Thymus (tissue), 14 donors: ENCODE measurements at places on chromosomes 1 and 21.

- H3K27ac ChIP-seq, result no peak overlapping the region
- H3K4me1 ChIP-seq, result peaks cover 23% of the 10 kb centered on the region
- no peaks in the 10 kb centered on the region for H3K36me3 ChIP-seq
- no peak for DNase-seq
- no peaks in the 10 kb centered on the region for H3K27me3 ChIP-seq
These were observed 154.0 kb downstream of the PSMG1 start for GRCh38 chr21:39029086-39029755.

DNA sequence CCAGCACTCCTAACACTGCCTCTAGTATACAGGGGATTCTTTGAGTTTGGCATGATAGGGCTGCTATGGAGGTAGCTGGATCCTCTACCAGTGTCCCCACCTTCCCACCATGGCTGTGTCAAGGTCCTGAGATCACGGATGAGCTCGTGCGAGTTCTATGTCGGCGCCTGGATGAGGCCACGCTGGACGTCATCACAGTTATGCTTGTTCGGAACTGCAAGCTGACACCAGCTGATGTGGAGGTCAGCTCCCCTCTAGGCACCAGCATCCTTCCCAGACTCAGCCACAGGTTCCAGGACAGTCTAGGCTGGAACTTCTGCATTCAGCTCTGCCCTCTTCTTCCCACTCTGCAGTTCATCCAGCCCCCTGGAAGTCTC lies 15.2 kb downstream of the HYI start:
- H3K27me3 ChIP-seq, result no peaks in the 10 kb centered on the region
- H3K36me3 ChIP-seq, result peaks cover 88% of the 10 kb centered on the region
- no peak overlapping the region for H3K4me3 ChIP-seq
- H3K27ac ChIP-seq, result no peak overlapping the region
- DNase-seq, result no peak

DNA sequence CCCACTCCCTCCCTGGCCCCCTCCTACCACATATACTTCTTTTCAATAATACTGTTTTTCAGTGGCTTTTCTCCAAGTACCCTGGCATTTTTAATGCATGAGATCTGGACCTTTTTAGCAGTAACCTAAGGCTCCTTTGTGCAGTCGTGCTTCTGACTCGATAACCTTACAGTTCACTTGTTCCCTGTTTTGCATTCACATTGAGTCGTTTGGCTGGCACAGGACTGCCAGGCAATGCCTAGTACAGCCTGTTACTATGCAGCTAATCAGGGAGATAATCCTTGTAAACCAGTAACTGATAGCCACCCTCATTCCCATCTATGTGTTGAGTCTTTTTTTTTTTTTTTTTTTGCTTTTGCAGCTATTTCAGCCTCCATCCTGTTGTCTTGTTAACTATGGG lies 3.7 kb downstream of the ATP1B1 start:
- no peak overlapping the region for H3K4me3 ChIP-seq
- peaks cover 9% of the 10 kb centered on the region for H3K4me1 ChIP-seq
- peak overlapping the region; percentile 18 for H3K27ac ChIP-seq
- peaks cover 5% of the 10 kb centered on the region for H3K36me3 ChIP-seq

DNA sequence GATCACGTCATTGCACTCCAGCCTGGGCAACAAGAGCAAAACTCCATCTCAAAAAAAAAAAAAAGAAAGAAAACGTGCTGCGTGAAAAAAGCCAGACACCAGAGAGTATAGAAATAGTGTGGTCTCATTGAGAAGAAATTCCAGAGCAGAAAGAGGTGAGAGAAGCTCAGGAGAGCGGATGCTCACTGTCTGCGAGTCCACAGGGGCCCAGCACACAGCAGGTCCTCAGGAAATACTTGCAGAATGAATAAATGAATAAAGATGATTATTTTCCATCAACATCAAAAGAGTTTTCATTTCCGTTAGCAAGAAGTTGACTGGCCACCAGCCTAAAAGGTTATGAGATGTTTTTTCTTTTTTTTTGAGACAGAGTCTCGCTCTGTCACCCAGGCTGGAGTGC lies 14.4 kb downstream of the CASP9 start:
- H3K36me3 ChIP-seq, result peaks cover 2% of the 10 kb centered on the region
- no peak for DNase-seq
- H3K27ac ChIP-seq, result no peak overlapping the region

DNA sequence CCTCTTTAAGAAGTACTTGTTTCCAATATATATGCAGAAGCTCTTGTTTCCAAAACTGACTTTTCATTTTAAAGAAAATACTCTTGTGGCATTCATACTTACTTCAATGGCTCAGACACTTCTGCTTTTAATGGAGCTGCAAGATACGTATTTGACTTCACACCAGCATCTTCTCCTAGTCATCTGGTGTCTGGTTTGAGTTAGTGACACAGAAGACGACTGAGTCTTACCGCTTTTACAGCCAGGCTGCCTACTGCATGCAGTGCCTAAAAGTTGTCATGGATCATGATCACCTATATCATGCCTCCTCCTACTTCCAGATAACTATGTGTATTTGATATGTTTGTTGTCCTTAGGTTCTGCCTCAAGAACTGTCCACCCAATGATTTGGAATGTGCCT lies 185.9 kb downstream of the TPR start:
- no peaks in the 10 kb centered on the region for H3K27me3 ChIP-seq
- H3K4me3 ChIP-seq, result no peak overlapping the region
- no peak overlapping the region for H3K27ac ChIP-seq
- H3K36me3 ChIP-seq, result no peaks in the 10 kb centered on the region

GRCh38 chr21:36207577-36208320 lies 51.1 kb downstream of the DOP1B start:
- H3K4me1 ChIP-seq, result no peaks in the 10 kb centered on the region
- no peak overlapping the region for H3K4me3 ChIP-seq
- DNase-seq, result no peak
- H3K27me3 ChIP-seq, result no peaks in the 10 kb centered on the region
- no peak overlapping the region for H3K27ac ChIP-seq

DNA sequence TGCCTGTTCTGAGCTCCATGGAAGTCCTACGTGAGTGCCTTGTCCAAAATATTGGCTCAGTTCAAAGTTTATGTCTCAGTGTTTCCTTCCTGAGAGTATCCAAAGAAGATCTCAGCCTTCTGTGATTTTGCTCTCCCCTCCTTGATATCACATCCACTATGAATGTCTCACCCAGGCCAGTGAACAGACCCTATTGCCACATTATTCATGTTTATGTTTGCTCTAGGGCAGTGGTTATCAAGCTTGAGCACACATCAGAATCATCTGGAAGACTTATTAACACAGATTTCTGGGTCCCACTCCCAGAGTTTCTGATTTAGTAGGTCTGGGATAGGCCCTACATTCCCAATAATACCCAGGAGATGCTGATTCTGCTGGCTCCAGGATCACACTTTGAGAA lies 145.0 kb upstream of the FGGY start:
- DNase-seq, result no peak
- peaks cover 5% of the 10 kb centered on the region for H3K27me3 ChIP-seq

GRCh38 chr1:209051570-209051969 lies 531.9 kb upstream of the CAMK1G start:
- no peak overlapping the region for H3K27ac ChIP-seq
- H3K4me1 ChIP-seq, result no peaks in the 10 kb centered on the region
- H3K27me3 ChIP-seq, result no peaks in the 10 kb centered on the region
- no peaks in the 10 kb centered on the region for H3K36me3 ChIP-seq
- no peak for DNase-seq
- H3K4me3 ChIP-seq, result no peak overlapping the region

DNA sequence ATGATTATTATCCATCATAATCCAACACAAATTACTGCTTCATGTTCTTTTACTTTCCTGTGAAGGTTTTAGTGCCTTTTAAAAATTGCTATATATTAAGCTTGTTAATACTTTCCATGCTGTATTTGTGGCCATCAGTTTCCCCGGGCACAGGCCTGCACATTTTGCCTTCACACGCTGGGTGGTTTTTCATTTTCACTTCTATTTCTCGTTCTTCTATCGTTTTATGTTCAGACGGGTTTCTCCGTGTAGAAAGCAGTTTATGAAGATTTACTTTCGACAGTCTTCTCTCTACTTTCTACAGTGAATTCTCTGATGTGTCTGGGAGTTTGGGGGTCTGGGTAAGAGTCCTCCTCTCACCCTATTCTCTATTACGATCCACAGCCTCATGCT lies 9.5 kb downstream of the RUNX3 start:
- H3K27ac ChIP-seq, result no peak overlapping the region
- H3K27me3 ChIP-seq, result peaks cover under 1% of the 10 kb centered on the region

- no peaks in the 10 kb centered on the region for H3K36me3 ChIP-seq
- peak; percentile 8 for DNase-seq
- H3K4me3 ChIP-seq, result no peak overlapping the region
- no peaks in the 10 kb centered on the region for H3K4me1 ChIP-seq
- H3K27ac ChIP-seq, result no peak overlapping the region
These were observed 64.2 kb downstream of the GPR137B start for GRCh38 chr1:236206548-236206947.

GRCh38 chr1:183675381-183675780 lies 22.3 kb upstream of the APOBEC4 start:
- H3K4me3 ChIP-seq, result no peak overlapping the region
- no peaks in the 10 kb centered on the region for H3K36me3 ChIP-seq
- no peaks in the 10 kb centered on the region for H3K27me3 ChIP-seq
- DNase-seq, result no peak

- H3K36me3 ChIP-seq, result no peaks in the 10 kb centered on the region
- no peak for DNase-seq
- no peak overlapping the region for H3K4me3 ChIP-seq
These were observed 8.1 kb downstream of the RGS8 start for GRCh38 chr1:182676274-182676673.

DNA sequence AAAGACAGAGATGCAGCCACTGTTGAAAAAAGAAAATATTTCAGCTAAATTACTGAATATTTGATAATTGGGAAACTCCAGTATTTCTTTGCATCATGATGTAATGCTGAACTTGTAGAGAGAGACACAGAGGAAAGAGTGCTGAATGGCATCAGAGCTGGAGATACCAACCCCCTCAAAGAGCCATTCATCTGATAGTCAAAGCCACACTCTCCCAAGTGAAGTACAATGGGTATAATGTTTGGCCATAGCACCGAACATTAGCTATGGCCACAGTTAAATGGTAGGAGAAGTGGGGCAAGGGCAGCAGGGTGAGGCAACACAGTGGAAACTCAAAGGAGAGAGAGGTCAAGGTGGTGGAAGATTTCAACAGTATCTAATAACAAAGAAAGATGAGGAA lies 107.5 kb upstream of the TNFSF4 start:
- H3K36me3 ChIP-seq, result no peaks in the 10 kb centered on the region
- no peaks in the 10 kb centered on the region for H3K4me1 ChIP-seq

- H3K36me3 ChIP-seq, result no peaks in the 10 kb centered on the region
- H3K4me3 ChIP-seq, result no peak overlapping the region
- DNase-seq, result no peak
- no peak overlapping the region for H3K27ac ChIP-seq
- no peaks in the 10 kb centered on the region for H3K27me3 ChIP-seq
- no peaks in the 10 kb centered on the region for H3K4me1 ChIP-seq
These were observed 12.5 kb downstream of the MAST2 start for GRCh38 chr1:45815667-45816458.

GRCh38 chr1:47399138-47399845 lies 16.8 kb upstream of the FOXE3 start:
- no peak overlapping the region for H3K27ac ChIP-seq
- no peaks in the 10 kb centered on the region for H3K36me3 ChIP-seq

- no peaks in the 10 kb centered on the region for H3K4me1 ChIP-seq
- DNase-seq, result no peak
- H3K27ac ChIP-seq, result no peak overlapping the region
- no peaks in the 10 kb centered on the region for H3K27me3 ChIP-seq
- no peak overlapping the region for H3K4me3 ChIP-seq
These were observed 5.1 kb upstream of the CAPN8 start for GRCh38 chr1:223670458-223671159.

- no peak overlapping the region for H3K27ac ChIP-seq
- DNase-seq, result no peak
- no peaks in the 10 kb centered on the region for H3K4me1 ChIP-seq
- H3K27me3 ChIP-seq, result no peaks in the 10 kb centered on the region
These were observed 54.5 kb downstream of the HMGB4 start for GRCh38 chr1:33918368-33918767.

DNA sequence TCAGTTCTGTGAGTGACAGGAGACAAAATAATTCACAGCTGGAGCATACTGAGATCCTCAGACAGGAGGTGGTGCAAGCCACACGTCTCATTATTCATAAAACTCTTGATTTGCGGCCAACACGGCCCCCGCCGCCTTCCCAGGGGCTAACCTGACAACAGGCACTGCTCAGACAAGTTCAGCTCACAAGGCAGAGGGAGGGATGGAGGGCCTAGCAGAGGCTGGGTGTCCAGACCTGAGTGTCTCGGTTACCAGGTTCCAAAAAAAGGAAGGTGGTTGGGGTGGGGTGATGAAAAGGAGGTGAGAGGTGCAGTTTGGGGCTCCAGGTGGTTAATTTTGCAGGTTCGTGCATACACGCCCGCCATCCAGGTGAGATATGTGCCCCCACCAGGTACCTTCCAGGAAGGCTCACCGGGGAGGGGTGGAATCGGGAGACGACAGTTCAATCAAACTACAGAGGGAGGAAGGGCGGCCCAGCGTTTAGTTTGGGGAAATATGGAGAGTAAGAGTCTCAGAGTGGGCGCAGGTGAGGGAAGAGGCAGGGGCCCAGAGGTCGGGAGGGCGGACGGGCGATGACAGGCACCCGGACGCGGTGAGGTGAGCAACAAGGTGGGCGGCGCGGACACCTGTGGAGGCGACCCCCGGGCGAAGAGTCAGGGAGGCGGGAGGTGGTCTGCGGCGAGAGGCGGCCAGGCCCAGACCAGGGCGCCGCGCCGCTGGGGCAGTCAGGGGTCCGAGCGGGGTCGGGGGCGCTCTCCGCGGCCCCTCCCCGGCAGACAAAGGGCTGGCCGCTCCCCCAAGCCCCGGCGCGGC lies 629 bp downstream of the CTNNBIP1 start:
- H3K4me1 ChIP-seq, result peaks cover 4% of the 10 kb centered on the region
- DNase-seq, result no peak
- peak overlapping the region; percentile 61 for H3K4me3 ChIP-seq
- peak overlapping the region; percentile 26 for H3K27ac ChIP-seq

DNA sequence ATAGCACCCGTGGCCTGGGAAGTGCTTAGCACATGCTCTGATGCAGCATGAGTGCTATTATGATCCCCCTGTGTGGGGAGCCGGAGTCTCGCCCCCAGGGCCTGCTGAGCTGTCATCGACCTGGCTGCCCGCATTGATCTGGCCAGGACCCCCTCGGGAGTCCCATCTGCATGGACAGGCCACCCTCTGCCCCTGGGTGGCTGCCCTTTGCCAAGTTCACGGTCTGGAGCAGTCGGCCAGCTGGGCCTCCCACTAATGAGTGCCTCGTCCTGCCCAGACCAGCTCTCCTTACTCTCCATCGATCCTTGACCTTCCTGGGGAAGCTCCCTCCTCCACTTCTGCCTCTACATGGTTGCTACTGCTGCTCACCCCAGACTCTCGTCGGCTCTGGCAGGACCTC lies 121.8 kb upstream of the RUNX3 start:
- no peak overlapping the region for H3K4me3 ChIP-seq
- no peaks in the 10 kb centered on the region for H3K36me3 ChIP-seq
- peaks cover 8% of the 10 kb centered on the region for H3K4me1 ChIP-seq
- no peak for DNase-seq

DNA sequence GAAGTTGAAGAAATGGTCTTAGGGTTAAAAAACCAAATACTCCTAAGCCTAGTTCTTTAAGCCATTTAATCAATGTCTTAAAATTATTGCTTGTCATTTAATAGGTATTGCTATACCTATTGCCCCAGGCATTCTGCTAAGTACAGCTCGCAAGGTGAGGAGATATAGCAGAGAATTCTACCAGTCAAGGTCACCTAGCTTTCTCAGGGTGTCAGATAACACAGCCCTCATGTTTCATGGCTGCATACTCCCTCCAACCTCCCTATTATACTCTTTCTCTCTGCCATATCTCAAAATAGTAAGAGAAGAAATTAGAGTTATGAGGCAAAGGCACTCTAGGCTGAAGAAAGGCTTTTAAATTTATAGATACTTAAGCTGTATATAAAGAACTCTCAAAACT lies 68.4 kb upstream of the GPR88 start:
- no peak overlapping the region for H3K27ac ChIP-seq
- peaks cover 10% of the 10 kb centered on the region for H3K36me3 ChIP-seq
- H3K4me3 ChIP-seq, result no peak overlapping the region
- no peak for DNase-seq
- no peaks in the 10 kb centered on the region for H3K27me3 ChIP-seq
